ENCODE measurements at places on chromosomes 7 and 10. TPM values are rescaled to one million over a fixed set of nuclear protein-coding genes. Genes with fewer than 3 reads are reported as not detected.
A peak's percentile ranks its signal among the peaks of the same experiment; 100 is the strongest.

DNA sequence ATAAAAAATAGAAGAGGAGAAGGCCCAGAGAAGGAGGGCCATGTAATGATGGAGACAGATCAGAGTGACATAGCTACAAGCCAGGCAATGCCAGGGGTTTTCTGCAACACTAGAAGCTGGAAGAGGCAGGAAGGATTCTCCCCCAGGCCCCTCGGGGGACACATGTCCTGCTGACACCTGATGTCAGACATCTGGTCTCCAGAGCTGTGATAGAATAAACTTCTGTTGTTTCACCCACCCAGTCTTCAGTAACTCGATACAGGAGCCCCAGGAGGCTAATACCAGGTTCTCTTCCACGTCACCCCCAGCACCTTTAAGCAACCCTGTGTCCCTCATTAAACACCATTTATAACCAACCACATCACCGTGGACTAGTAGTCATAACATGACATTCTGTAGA is 94.9 kb downstream of the TMEM130 start:
- DNase-seq = no peak

DNA sequence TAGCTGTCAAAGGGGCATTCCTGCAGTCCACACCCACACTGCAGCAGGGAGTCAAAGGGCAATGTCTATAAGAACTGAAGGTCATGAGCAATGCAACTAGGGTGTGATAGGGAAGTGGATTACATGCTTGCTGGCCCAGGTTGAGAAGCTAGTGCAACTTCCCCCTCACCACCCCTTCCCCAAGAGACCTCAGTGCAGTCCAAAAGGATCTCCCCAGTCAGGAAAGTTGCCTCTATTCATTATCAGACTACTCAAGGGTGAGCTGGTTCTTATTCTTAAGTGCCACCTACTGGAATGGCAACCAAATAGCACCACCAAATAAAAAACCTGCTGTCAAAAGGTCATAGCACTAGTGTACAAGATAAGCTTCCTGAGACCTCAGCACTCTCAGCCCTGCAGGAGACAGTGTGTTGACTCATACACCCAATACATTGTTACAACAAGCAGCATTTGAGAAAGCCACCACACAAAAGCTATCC is 28.2 kb downstream of the MTERF1 start:
- DNase-seq = peak; percentile 62

DNA sequence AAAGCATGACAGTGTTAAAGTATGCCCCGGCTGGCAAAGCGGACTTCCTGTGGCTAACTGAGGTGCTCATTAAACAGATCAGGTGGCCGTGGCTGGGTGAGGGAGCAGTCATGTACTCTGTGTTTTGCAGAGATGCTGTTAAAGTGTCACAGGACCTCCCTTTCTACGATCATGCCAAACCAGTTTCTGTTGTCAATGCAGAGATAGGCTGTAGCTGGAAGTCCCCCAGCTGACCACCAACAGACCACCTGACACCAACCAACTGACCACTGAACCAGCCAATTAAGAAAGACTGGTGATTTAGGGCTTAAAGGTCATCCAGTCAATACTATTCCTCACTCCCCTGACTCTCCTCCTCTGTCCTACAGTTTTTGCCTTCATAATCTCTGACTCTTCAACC is 431.1 kb upstream of the LRGUK start:
- DNase-seq = no peak

GRCh38 chr7:7223250-7223649 is 40.9 kb downstream of the C1GALT1 start:
- DNase-seq = no peak

DNA sequence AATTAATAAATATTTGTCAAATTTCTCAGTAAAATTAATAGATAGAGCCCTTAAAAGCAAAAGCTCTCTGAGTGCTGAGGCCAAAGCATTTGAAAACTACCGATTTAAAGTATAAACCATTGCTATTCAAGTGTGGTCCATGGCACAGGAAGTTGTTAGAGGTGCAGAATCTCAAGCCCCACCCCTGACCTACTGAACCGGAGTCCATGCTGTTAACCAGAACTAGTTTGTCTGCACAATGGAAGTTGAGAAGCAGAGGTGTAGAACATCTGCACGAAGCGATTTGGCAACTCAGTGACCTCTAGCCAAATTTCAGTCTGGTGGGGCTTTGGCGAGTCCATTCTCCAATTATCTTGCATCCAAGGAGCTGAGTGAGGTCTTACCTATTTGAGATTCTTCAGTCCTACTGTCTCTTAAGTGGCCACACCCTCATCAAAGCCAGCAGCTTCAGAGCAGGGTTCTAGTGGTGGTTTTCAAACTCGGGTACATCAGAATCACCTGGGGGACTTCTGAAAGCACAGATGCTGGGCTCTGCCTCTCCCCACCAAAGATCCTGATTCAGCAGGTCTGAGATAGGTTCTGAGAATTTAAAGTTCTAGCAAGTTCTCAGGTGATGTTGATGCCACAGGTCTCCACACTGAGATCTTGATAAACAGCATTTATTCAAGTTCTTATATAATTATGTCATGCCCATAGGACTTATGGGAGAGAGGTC is 96.8 kb upstream of the SAMD8 start:
- no peak for DNase-seq

DNA sequence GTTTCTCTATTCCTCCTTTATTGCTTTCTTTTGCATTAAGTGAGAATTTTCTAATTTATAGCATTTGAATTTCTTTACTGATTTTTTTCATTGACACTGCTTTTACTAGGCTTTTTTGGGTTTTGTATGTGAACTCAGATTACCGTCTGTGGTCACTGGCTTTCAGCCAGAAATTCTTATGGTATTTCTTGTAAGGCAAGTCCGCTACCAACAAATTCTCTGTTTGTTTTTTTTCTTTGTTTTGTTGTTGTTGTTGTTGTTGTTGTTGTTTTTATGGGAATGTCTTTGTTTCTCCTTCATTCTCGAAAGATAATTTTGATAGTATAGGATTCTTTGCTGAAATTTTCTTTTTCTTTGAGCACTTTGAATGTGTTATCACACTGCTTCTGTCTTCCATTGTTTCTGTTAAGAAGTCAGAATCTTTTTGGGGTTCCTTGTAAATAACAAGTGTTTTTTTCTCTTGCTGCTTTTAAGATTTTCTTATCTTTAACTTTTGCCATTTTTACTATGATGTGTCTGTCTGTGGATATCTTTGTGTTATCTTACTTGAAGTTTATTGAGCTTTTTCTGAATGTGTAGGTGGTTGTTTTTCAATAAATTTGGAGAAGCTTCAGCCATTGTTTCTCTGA is 7.2 kb downstream of the NET1 start:
- DNase-seq = no peak

DNA sequence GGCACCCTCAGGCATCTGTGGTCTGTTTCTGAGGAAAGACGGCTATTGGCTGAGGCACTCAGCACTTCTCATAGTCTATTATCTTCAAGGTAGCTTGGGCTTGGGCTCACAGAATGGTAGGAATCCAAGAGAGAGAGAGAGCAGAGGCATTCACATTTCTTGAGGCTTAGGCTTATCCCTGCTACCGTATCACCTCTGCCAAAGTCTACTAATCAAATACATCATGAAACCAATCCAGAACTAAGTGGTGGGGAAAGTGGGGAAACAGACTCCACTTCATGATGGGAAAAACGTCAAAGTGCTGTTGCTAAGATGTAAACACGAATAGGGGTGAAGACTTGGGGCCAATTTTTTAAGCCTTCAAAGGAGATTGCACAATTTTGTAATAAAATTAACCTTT is 271.1 kb upstream of the SEMA3D start:
- no peak for DNase-seq

- no peak for DNase-seq
Measured at GRCh38 chr10:78236416-78237015, 202.9 kb downstream of the RPS24 start.

GRCh38 chr10:124030492-124031110 is 62.8 kb downstream of the CHST15 start:
- no peak for DNase-seq

DNA sequence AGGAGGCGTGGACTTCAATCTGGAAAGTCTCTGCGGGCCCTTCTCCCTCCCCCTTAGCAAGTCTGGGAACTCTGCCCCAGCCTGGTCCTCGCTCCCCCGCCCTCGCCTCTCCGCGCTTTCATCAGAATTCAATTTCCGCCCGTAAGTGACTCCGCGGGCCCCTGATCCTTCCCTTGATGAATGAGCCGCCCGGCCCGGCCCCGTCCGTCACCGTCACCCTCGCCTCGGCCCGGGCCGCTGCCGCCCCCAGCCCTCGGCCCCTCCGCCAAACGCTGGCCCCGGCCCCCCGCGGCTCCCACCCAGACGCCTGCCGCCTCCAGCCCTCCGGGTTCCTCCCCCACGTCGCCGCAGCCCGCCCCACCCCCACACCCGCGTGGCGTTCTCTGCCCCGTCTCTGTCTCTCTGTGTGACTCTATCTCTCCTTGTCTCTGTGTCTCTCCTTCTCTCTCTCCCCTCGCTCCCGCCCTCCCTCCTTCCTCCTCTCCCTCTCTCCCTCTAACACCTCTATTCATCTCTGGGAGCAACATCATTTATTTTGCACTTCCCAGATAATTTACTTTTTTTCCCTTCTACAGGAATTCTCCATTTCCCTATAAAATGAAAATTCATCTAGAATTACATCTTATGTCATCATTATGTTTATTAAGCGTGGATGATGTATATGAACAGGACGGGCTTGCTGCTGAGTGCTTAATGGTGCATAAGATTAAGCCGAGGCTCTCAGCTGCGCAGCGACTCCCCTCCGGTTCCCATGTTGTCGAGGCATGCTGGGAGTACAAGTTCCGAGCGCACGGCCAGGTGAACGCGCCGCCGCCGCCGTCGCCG is 91.2 kb upstream of the PAX2 start:
- no peak for DNase-seq

The BMPER gene
- total RNA-seq = 0.44 TPM

The OR2A1 gene
- total RNA-seq = not detected

The TUBAL3 gene
- not detected for total RNA-seq

The SPDYE5 gene
- not detected for total RNA-seq

Data from lung microvascular endothelial cell (primary cell).